Heart left ventricle (tissue), 16 donors: ENCODE measurements at places on chromosomes 12 and 14. TPM values are rescaled to one million over a fixed set of nuclear protein-coding genes. Genes with fewer than 3 reads are reported as not detected.
A peak's percentile ranks its signal among the peaks of the same experiment; 100 is the strongest.

The NCKAP5L gene
- 14.1 TPM for total RNA-seq

GRCh38 chr12:21939435-21939834 is 1.8 kb downstream of the ABCC9 start:
- no peaks in the 10 kb centered on the region for H3K27me3 ChIP-seq
- H3K36me3 ChIP-seq: no peaks in the 10 kb centered on the region
- H3K4me1 ChIP-seq: no peaks in the 10 kb centered on the region
- peak; percentile 34 for DNase-seq

- no peak overlapping the region for H3K27ac ChIP-seq
- no peaks in the 10 kb centered on the region for H3K36me3 ChIP-seq
- no peak for DNase-seq
Measured at GRCh38 chr14:56135001-56135400, 16.8 kb downstream of the PELI2 start.

The SOAT2 gene
- not detected for total RNA-seq

The BMAL2 gene
- total RNA-seq: 10.7 TPM
